Left lung (tissue), 14 donors: ENCODE measurements at places on chromosomes 6 and 20. TPM values are rescaled to one million over a fixed set of nuclear protein-coding genes. Genes with fewer than 3 reads are reported as not detected.

The KCNS1 gene
- polyA plus RNA-seq = not detected

The UNC5CL gene
- 4.6 TPM for polyA plus RNA-seq

The REM1 gene
- polyA plus RNA-seq = 5.2 TPM

The TMEM244 gene
- polyA plus RNA-seq = not detected

The NOTCH4 gene
- 50.3 TPM for polyA plus RNA-seq

GRCh38 chr6:125598422-125598821 is 151.0 kb upstream of the HEY2 start:
- DNase-seq = peak; percentile 82

GRCh38 chr6:18676548-18676947 is 289.4 kb downstream of the RNF144B start:
- no peak for DNase-seq

- no peak for DNase-seq
These were observed 274.0 kb upstream of the POU3F2 start for GRCh38 chr6:98560418-98560817.

DNA sequence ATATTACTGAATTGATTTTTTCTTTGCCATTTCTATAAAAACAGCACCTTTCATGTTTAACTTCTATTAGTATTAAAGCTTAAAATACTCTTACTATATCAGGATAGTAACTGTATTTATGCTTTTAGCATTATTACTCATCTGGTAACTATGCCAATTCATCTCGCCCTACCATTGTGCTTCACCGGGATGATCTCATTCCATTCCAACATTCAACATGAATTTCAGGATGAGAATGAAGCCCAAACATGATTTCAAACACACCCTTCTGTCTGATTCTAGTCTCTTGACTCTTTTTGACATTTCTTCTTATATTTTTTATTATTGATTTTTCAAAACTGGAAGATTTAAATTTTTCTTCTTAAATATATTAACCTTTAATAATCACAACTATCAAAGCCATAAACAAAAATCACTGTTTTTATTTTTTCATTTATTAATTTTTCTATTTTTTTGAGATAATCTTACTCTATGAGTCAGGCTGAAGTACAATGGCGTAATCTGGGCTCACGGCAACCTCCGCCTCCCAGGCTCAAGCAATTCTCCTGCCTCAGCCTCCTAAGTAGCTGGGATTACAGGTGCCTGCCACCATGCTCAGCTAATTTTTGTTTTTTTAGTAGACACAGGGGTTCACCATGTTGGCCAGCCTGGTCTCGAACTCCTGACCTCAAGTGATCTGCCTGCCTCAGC is 46.7 kb downstream of the GJA1 start:
- DNase-seq = no peak

GRCh38 chr20:10369723-10370090 is 64.3 kb downstream of the MKKS start:
- peak; percentile 21 for DNase-seq

- DNase-seq = peak; percentile 46
These were observed 20.6 kb upstream of the CHMP4B start for GRCh38 chr20:33790566-33790965.

- no peak for DNase-seq
These were observed 182.0 kb upstream of the CST7 start for GRCh38 chr20:24766826-24767622.

- no peak for DNase-seq
These were observed 380.0 kb upstream of the FLRT3 start for GRCh38 chr20:14717134-14717999.

DNA sequence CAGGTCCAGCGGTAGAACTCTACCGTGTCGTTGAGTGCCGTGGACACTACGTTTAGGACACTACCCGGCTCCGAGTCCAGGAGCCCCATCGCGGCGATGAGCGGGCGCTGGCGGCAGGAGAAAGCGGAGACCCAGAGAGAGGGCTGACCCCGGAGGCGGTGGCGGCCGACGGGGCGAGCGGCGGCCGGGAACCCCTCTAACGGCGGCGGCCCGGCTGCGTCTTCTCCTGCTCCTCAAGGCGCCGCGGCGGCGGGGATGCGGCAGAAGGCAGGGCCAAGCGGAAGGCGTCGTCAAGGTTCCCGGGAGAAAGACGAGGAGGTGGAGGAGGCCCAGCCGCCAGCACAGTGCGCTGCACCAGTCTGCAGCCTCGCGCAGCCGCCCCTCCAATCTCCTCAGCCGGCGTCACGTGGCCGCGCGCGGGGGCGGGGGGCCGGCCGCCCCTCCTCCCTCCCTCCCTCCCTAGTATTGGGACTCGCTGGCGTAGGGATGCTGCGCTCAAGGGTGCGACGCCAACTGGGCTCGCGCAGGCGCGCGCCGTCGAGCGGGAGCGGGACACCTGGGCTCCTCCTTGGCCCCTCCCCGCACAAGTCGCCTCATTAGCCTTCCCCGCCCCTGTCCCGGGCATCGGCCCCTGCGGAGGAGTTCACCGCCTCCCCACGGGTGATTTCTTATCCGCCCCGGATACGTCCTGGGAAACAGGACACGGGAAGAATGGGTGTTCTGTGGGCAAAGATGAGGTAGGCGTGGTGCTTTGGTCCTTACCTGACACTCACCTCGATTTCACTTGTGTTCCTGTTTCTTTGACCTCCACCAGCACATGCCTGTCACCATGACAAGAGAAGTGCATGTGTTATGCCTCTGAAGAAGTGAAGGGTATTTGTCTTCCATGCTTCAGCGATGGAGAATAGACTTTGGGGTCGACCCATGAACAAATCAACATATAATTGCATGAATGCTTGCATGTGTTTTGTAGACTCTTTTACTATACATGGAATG is at the start of gene ELOVL4:
ELOVL4 (minus strand) TSS at position 363 of the 996 bp plus-strand sequence; CDS start at position 89, 274 bp downstream.
- peak; percentile 30 for DNase-seq

DNA sequence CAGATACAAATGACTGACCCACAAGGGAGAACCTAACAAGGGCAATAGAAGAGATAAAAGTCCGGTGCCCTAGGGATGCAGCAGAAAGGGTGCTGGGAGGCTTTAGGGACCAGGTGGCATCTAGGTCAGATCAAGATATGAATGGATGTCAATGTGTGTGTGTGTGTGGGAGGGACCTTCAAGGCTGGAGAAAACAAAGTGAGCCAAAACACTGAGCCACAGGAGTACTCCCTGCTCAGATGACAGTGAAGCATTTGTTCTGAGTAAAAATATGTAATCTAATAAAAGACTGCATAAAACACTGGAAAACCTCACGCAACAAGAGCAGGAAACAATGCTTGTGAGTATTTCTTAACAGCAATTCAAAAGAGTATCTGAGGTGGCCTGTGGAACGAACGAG is 28.2 kb downstream of the ZNF337 start:
- no peak for DNase-seq

DNA sequence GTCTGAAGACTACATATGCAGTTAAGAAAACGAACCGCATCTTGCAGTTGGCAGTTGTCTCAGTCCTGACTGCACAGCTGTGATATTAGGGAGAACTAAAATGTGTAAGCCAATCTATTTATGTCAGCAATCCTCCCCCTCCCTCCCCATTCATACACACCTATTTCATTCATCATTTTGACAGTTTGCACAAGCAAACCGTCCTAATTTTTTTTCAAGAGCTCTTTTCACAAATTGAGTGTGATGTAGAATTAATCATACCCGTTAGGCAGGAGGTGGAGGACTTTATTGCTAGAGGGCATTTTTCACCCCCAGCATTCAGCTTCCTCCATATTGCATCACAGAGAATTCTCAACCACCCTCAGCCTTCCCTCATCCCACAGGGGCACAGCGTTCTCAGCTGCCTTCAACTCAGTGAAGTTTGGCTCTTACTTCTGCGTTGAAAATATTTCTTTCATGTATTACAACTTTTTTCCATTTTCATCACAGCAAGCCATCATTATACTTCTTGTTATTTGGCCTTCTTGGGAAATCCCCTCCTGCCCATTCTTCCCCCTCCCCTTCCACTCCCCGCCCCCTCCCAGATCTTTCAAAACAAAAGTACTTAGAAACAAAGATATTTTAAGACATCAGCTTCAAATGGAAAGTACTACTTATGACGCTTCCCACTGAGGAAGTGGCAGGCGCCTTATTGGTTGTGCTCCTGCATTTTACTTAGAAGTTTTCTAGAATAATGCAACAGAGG is 37.5 kb downstream of the NOX3 start:
- DNase-seq = peak; percentile 49

GRCh38 chr6:55773620-55774216 is 101.7 kb downstream of the BMP5 start:
- no peak for DNase-seq

DNA sequence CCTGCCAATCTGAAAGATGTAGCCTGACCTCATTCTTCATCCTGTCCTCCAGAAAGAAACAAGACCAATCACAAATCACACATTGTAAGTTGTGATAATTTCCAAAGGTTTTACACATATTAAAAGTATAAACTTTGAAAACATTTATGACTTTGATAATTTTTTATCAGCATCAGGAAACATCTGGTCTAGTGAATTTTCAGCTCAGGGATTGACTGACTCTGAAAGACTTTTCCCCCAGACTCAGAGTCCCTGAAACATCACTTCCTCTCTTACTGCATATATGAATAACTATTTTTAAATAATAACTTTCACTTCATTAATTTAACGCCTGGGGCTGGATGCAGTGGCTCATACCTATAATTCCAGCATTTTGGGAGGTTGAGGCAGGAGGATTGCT is 48.5 kb upstream of the SSTR4 start:
- no peak for DNase-seq

- DNase-seq = no peak
These were observed 2.1 kb downstream of the TMEM14B start for GRCh38 chr6:10749734-10750133.
